ENCODE measurements at places on chromosomes 16 and 17. TPM values are rescaled to one million over a fixed set of nuclear protein-coding genes. Genes with fewer than 3 reads are reported as not detected.

LRRC37B gene
- total RNA-seq = 4.1 TPM

GINS2 gene
- total RNA-seq = 0.88 TPM

LUC7L3 gene
- total RNA-seq = 43.6 TPM

EPOP gene
- 2.7 TPM for total RNA-seq

SPECC1 gene
- 1.9 TPM for total RNA-seq

TENT4B gene
- 9.3 TPM for total RNA-seq

C17orf58 gene
- 6.9 TPM for total RNA-seq

GRCh38 chr17:50508573-50509460, 578 bp downstream of the MYCBPAP start:
- no peak for DNase-seq

DNA sequence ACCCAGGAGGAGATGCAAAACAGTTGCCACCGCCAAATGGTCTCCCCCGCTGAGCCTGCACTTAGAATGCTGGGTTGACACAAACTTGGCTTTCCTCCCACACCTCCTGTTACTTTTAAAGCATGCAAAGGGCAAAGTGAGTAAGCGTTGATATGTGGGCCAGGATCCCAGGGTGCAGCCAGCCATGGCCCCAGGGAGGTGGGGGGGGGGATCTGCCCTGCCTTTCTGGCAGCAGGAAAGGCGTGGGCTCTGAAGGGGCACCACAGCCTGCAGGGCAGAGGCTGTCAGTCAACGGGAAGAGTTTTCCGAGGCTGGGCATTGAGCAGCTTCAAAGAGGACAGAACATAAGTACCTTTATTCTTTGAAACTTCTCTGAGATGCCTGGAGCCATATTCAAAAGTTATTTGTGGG, 142.3 kb downstream of the ABCC12 start:
- no peak for DNase-seq

GRCh38 chr17:74055508-74056160, 147.8 kb upstream of the RPL38 start:
- no peak for DNase-seq

DNA sequence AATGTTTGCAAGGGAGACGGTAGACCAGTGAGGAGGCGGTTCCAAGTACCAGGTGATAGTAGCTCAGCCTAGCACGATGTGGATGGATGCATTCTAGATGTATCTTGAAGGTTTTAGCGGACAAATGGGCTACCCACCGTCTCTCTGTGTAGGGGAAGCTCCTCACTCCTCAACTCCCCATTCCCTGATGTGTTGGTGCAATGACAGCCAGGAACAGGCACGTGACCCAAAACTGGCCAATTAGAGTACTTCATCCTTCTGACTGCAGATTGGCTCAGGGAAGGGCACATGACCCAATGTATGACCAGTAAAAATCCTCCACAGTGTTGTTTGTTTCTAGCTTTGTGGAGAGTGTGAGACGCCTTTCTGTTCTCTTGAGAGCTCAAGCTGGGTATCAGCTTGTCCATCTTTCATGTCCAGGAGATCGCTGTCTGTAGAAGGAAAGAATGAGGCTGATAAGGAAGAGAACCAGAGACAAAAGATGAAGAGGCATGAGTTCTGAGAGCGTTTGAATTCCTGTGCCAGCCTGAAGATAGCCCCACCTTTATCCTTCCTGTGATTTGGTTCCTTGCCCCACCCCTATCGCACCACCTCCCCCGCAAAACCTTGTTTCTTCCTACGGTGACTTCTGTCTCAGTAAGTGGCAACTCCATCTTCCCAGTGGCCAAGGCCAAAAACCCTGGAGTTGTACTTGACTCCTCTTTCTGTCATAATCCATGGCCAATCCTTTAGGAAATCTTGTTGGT, 2.3 kb upstream of the BORCS6 start:
- DNase-seq = peak; percentile 81

GRCh38 chr17:71825687-71826086, 295.1 kb upstream of the SOX9 start:
- no peak for DNase-seq

DNA sequence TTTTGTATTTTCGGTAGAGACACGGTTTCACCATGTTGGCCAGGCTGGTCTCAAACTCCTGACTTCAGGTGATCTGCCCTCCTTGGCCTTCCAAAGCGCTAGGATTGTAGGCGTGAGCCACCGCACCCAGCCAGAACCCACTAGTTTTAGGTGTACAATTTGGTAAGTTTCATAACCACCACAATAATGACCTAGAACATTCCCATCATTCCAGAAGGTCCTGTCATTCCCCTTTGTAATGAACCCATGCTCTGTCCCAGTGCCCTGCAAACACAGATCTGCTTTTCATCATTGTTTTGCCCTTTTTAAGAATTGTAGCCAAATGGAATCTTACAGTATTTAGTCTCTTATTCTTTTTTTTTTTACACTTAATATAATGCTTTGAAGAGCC, 35.6 kb upstream of the IRF8 start:
- no peak for DNase-seq

- no peak for DNase-seq
These were observed 863 bp upstream of the UTS2R start for GRCh38 chr17:82370471-82371332.
